ENCODE measurements at places on chromosomes 1 and 21.

GRCh38 chr1:12037486-12038355 is 18.4 kb downstream of the MIIP start:
- DNase-seq, result no peak

DNA sequence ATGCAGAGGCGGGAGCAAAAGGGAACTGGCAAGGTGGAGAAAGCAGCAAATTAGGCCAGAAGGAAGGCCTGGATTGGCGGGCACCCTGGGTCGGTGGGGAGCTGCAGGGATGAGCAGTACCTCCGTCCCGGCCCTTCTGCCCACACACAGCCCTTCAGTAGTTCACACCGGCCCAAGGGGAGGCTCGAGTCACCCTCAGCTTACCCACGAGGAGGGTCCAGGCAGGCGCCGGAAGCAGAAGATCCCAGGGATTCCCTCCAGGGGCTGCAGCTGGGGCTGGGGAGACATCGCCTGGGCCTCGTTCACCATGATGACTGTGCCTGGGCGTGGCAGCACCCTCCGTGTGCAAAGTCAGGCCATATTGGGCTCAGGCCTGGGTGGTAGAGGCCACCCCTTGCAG is 190.0 kb downstream of the PRDM16 start:
- no peak for DNase-seq

DNA sequence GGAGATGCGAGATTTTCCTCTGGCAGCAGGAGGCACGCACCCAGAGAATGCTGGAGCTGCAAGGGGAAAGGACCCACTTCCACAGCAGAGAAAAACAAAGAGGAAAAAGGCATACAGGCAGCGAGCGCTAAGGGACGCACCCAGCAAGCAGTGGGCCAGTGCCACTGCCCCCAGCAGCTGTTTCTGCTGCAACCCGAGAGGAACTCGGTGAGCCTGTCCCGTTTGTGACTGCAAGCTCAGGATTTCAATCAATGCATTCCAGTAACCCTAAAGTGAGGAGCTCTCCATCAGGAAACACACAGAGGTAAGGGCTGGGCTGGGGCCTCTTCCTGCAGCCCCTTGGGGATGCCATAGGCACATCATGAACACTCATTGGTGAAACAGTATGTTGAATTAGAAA is 58.7 kb downstream of the ACP6 start:
- no peak for DNase-seq

GRCh38 chr21:23223882-23224281 is 2225.7 kb downstream of the NCAM2 start:
- DNase-seq, result no peak

DNA sequence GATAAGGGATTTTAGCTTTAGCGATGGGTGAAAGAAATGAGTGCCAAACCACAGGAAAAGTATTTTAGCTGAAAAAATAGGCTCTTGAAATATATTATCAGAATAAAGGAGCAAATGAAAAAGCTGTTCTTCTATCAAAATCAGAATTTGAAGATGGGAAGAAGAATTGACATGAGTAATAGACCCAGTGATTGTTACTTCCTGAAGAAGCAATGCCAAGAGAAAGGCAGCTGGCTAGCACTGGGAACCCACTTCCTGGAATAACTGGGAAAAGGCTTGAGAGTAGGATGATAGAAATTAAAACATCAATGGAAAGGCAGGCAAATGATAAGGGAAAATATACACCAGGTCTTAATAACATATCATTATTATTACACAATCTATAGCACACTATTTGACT is 29.9 kb upstream of the LYPLAL1 start:
- no peak for DNase-seq

Measured in stimulated activated CD4-positive, alpha-beta T cell treated with anti-CD3 and anti-CD28 coated beads, Interleukin-1b, Interleukin-23, amount 100 ng/mL, for 1 hour (primary cell).